ENCODE measurements at places on chromosomes 16 and 17.

DNA sequence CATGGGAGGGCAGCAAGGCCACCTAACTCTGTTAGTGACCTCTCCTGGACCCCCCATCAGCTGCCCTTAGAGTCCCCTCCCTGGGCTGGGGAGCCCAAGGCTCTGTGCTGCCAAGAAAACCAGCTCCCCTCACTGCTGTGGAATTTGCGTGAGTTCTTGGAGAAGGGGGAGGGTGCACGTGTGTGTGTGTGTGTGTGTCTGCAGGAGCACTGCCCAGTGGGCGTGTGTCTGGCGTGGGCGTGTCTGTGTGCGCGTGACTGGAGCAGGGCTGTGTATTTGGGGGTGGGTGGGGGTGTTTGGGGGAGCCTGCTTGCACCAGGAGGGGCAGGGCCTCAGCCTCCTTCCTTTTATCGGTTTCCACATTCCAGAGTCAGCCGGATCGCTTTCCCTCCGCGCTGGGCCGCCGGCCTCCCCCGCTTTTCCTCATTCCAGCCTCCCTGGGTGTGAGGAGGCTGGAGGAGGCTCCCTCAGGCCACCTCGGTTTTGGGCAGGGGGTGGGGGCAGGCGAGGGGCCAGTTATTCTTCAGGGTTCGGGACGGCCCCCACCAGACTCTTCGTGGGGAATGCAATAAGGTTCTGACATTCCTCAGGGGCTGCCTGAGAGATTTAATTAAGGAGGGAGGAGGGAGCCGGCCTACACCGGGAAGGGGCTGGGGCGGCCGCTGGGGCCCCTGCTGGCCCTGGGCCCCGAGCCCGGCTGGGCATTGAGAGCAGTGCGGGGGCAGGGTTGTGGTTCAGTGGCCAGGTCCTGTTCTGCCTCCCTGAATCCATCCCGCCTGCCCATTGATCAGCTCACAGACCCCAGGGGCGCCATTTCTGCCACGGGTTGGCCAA is 2.5 kb downstream of the VASN start:
- peak overlapping the region; percentile 91 for H3K4me3 ChIP-seq
- no peak for DNase-seq
- no peaks in the 10 kb centered on the region for H3K36me3 ChIP-seq
- H3K27ac ChIP-seq, result peak overlapping the region; percentile 94

DNA sequence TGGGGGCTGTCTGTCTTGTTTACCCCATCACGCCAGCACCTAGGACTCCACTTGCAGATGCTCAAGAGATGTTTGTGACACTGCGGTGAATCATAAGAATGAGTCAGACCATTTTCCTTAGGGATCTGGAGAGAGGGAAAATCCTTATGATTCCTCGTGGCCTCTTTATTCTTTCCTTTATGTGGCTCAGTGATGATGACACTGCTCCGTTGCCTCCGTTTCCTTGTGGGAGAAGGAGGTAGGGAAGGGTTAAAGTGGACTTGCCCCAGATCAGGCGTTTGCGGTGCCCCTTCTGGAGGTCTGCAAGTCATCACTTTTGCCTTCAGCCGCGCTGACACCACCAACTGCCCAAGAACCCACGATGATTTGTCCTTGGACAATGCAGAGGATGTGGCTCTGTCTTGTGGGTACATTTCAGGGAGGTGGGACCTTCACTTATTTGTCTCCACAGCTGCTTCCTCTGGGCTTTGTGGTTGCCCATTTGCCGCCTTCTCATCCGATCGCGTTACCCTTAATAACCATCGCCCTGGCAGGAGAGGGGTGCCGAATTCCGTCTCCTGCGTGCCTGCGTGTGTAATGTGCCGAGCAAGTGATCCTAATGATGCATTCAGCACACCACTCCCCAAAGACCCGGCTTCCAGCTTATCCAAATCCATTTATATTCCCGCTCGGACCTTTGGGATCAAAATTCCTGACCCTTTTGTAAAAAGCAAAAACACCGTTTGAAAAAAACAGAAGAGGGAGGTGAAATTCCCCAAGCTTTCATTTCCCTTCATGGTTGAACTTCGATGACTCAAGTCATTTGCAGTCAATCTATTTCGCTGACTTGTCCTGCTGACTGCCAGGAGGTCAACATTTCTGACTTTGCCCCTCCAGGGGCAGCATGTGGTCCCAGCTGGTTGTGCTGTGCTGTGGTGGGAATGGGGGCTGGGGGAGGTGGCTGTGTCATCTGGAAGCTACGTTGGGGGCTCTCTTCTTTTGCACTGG is 87.2 kb upstream of the IRX3 start:
- no peak overlapping the region for H3K27ac ChIP-seq
- no peaks in the 10 kb centered on the region for H3K36me3 ChIP-seq
- no peak for DNase-seq
- no peaks in the 10 kb centered on the region for H3K4me1 ChIP-seq

GRCh38 chr17:1421470-1421869 is 21.4 kb upstream of the YWHAE start:
- no peaks in the 10 kb centered on the region for H3K27me3 ChIP-seq
- H3K4me1 ChIP-seq, result peaks cover 13% of the 10 kb centered on the region
- peak overlapping the region; percentile 71 for H3K27ac ChIP-seq
- H3K4me3 ChIP-seq, result no peak overlapping the region
- H3K36me3 ChIP-seq, result peaks cover 37% of the 10 kb centered on the region
- no peak for DNase-seq

DNA sequence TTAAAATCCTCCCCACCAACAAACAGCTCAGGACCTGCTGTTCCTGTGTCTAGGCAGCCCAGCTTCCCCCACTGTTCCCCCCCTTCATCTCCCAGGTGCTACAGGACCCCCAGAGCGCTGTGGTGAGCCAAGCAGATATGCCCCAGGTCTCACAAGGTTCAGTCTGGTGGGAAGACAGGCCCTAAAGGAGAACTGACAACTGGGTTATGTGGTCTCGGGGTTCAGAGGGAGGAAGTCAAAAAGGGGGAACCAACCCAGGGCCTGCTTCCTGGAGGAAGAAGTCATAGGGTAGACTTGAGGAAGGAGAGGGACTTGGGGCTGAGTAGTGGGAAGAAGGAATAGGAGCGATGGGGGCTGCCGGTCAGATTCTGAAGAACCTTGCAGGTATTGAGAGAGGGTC is 2.6 kb downstream of the RIPOR1 start:
- DNase-seq, result no peak
- no peaks in the 10 kb centered on the region for H3K27me3 ChIP-seq
- H3K4me3 ChIP-seq, result no peak overlapping the region
- H3K36me3 ChIP-seq, result peaks cover 5% of the 10 kb centered on the region
- peaks cover 3% of the 10 kb centered on the region for H3K4me1 ChIP-seq
- no peak overlapping the region for H3K27ac ChIP-seq

- no peak overlapping the region for H3K4me3 ChIP-seq
- no peaks in the 10 kb centered on the region for H3K27me3 ChIP-seq
- peaks cover 62% of the 10 kb centered on the region for H3K36me3 ChIP-seq
- peak overlapping the region; percentile 0 for H3K27ac ChIP-seq
- H3K4me1 ChIP-seq, result peaks cover 11% of the 10 kb centered on the region
Observed at GRCh38 chr17:37309051-37309450, 66.7 kb upstream of the C17orf78 start.

DNA sequence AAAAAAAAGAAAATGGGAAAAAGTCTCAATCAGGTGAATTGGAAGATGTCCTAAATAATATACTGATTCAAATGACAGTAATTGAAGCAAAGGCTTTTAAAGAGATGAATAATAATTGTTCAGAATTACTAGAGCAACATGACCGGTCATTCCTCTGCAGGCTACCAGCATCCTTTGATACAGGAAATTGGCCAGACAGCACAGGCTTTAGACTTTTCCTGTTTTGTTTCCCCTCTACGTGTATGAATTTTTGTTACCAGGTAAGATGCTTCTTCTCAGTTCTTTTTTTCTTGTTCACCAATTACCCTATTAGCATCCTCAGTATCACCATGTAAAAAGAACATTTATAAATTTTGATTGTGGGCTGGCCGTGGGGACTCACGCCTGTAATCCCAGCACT is 77.5 kb downstream of the RPGRIP1L start:
- H3K4me1 ChIP-seq, result no peaks in the 10 kb centered on the region
- no peaks in the 10 kb centered on the region for H3K36me3 ChIP-seq
- no peak overlapping the region for H3K27ac ChIP-seq

DNA sequence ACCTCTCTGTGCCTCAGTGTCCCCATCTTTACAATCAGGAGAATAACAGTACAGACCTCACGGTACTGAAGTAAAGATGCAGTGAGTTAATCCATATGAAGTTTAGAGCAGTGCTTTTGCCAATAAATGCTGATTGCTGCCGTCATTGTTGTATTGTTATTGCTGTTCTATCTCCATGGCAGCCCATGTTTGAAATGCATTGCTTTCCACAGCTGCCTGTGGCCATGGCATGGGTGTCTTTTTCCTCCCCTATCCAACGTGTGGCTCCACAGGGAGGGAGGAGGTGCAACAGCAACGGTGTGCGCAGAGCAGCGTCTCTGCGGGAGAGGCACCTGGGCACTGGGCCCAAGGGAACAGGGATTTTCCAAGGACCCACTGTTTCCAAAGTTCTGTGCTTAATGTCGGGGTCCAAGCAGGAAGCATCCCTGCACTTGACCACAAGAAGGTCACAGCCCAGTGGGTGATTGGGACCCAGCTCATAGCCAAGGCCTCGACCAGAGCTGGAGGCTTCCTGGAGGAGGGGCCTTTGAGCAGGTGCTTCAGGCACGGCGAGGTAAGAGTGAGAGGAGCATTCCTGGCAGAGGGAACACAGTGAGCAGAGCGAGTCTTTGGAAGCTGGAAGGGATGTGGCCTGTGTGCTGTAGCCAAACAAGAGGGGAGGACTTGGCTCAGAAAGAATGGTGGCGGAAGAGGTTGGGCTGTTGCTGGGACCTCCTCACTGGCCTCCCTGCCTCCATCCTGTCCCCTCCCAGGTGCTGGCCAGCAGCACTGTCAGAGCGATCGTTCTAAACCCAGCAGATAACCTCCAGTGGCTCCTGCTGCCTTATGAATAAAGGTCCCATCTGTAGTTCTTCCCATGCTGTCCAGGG is 3.9 kb downstream of the RAI1 start:
- peak overlapping the region; percentile 98 for H3K27ac ChIP-seq
- H3K4me3 ChIP-seq, result no peak overlapping the region
- peaks cover 13% of the 10 kb centered on the region for H3K36me3 ChIP-seq
- DNase-seq, result no peak
- no peaks in the 10 kb centered on the region for H3K27me3 ChIP-seq

DNA sequence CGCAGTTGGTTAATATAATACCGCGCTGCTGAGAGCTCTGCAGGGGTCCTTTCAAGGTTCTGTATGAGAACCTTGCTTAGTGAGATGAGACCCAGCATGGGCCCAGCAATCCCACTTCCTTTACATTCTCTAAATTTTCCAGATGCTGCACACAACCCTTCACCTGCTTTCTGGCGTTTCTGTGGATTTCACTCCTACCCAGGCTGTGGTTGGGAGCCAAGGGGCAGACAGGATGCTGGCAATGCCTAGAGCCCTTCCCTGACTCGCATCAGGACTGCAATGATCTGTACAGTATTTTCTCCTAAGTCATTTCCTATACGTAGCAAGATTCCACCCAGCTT is 10.1 kb upstream of the PIPOX start:
- no peak overlapping the region for H3K4me3 ChIP-seq
- H3K27ac ChIP-seq, result no peak overlapping the region
- DNase-seq, result no peak
- peaks cover 56% of the 10 kb centered on the region for H3K27me3 ChIP-seq
- no peaks in the 10 kb centered on the region for H3K36me3 ChIP-seq
- no peaks in the 10 kb centered on the region for H3K4me1 ChIP-seq

- H3K4me3 ChIP-seq, result no peak overlapping the region
- H3K4me1 ChIP-seq, result peaks cover 18% of the 10 kb centered on the region
- no peaks in the 10 kb centered on the region for H3K36me3 ChIP-seq
- DNase-seq, result no peak
- no peak overlapping the region for H3K27ac ChIP-seq
- H3K27me3 ChIP-seq, result no peaks in the 10 kb centered on the region
Observed at GRCh38 chr17:77845541-77846225, 112.8 kb upstream of the TNRC6C start.

GRCh38 chr16:67114793-67115192 is 5.1 kb downstream of the PHAF1 start:
- H3K4me3 ChIP-seq, result no peak overlapping the region
- peaks cover 7% of the 10 kb centered on the region for H3K4me1 ChIP-seq
- no peak for DNase-seq
- no peaks in the 10 kb centered on the region for H3K27me3 ChIP-seq

- no peaks in the 10 kb centered on the region for H3K36me3 ChIP-seq
- peak overlapping the region; percentile 89 for H3K27ac ChIP-seq
- DNase-seq, result no peak
Observed at GRCh38 chr17:15957206-15957605, 12.3 kb downstream of the ADORA2B start.

DNA sequence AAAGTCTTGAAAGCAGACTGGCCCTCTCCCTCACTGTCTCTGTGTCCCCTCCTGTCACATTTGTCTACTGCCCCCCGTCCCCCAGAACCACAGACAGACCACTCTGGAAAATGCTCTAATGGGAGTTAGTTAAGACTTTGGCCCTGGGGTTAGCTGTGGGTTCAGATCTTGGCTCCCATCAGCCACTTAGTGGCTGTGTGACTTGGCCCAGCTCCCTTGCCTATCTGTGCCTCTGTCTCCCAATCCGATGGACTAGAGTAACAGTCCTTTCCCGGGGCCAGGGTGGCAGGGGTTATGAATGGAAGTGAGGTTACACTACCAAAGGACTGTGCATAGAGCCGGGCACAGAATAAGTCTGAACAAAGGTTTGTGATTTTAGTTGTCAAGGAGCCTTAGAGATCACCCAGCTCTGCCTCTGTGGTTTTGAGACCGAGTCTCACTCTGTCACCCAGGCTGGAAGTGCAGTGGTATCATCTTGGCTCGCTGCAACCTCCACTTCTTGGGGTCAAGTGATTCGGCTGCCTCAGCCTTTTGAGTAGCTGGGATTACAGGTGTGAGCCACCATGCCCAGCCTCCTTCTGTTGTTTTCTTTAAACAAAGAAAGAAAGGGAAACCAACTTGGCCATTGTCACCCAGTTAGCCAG is 23.7 kb downstream of the PPL start:
- DNase-seq, result no peak
- peaks cover 53% of the 10 kb centered on the region for H3K36me3 ChIP-seq
- peak overlapping the region; percentile 25 for H3K27ac ChIP-seq
- H3K4me3 ChIP-seq, result no peak overlapping the region

GRCh38 chr16:3032624-3033023 is 4.1 kb downstream of the BICDL2 start:
- H3K4me1 ChIP-seq, result peaks cover 3% of the 10 kb centered on the region
- no peak for DNase-seq
- H3K27me3 ChIP-seq, result peaks cover 49% of the 10 kb centered on the region
- no peak overlapping the region for H3K4me3 ChIP-seq

DNA sequence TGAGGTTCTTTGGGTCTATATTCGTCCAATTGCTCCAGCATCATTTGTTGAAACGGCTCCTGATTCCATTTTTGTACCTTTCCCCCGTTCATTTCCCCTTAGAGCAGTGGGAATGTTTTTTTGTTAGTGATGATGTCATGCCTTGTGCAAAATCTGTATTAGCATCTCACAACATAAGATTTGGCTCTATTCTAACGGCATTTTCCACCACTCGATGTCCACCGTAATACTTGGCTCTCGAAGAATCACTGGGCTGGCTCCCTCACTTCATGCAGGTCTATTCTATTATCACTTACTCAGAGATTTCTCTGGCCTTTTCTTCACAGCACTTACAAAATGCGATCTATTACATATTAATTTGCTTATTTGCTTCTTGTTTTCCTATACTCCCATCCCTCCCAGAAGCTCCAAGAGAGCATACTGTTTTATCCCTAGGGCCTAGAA is 571 bp upstream of the NME1 start:
- H3K27ac ChIP-seq, result peak overlapping the region; percentile 59
- no peaks in the 10 kb centered on the region for H3K27me3 ChIP-seq
- no peak for DNase-seq
- H3K36me3 ChIP-seq, result peaks cover 25% of the 10 kb centered on the region
- peak overlapping the region; percentile 55 for H3K4me3 ChIP-seq

Measured in RWPE2 (cell line).